ENCODE measurements at places on chromosomes 1 and 21. TPM values are rescaled to one million over a fixed set of nuclear protein-coding genes. Genes with fewer than 3 reads are reported as not detected.

TDRD10 gene
- not detected for total RNA-seq

GUCA2A gene
- total RNA-seq, result not detected

DNA sequence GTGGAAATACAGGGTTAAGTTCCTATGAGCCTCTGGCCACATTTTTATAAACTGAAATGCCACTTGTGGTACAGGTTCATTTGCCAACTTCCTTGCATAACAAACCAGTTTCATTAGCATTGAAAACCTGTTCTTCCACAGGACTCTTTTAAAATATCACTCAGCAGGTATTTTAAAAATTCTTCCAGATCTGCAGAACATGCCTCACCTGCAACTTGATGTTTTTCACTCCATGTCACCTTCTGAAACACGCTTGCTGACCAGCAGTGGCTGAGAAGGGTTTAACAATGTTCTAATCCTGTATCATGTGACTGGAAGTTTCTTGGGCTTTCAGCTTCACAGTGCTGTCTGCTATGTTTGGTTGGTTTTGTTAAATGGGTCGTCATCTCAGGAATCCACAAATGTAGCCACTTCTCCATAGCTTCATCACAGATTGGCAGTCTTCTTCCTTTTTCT is 17.6 kb upstream of the CBR3 start:
- no peaks in the 10 kb centered on the region for H3K36me3 ChIP-seq
- H3K27ac ChIP-seq, result no peak overlapping the region
- DNase-seq, result no peak
- H3K4me1 ChIP-seq, result peaks cover 10% of the 10 kb centered on the region
- H3K4me3 ChIP-seq, result no peak overlapping the region

DNA sequence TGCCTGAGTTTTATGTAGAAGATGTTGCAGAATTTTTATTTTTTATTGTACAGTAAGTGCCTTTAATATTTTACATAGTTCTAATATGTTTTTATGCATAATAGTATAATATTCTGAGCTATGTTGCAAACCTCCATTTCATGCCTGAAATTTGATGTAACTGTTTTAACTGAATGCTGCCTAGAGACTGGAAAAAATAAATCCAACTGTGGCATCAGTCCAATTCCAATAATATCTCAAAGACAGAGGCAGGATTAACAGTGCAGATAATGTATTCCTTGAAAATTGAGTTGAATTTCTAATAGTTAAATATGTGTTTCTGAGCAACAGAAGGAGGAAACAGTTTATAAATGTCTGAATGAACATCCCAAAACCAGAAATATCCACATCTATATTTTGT is 61.1 kb upstream of the KIF1B start:
- H3K27ac ChIP-seq, result no peak overlapping the region
- no peak for DNase-seq
- H3K4me1 ChIP-seq, result no peaks in the 10 kb centered on the region
- H3K4me3 ChIP-seq, result no peak overlapping the region
- peaks cover 6% of the 10 kb centered on the region for H3K36me3 ChIP-seq

GRCh38 chr1:37474697-37475379 is 458 bp downstream of the ZC3H12A start:
- peak overlapping the region; percentile 82 for H3K4me3 ChIP-seq
- peaks cover 34% of the 10 kb centered on the region for H3K27me3 ChIP-seq
- H3K27ac ChIP-seq, result no peak overlapping the region
- no peak for DNase-seq

DNA sequence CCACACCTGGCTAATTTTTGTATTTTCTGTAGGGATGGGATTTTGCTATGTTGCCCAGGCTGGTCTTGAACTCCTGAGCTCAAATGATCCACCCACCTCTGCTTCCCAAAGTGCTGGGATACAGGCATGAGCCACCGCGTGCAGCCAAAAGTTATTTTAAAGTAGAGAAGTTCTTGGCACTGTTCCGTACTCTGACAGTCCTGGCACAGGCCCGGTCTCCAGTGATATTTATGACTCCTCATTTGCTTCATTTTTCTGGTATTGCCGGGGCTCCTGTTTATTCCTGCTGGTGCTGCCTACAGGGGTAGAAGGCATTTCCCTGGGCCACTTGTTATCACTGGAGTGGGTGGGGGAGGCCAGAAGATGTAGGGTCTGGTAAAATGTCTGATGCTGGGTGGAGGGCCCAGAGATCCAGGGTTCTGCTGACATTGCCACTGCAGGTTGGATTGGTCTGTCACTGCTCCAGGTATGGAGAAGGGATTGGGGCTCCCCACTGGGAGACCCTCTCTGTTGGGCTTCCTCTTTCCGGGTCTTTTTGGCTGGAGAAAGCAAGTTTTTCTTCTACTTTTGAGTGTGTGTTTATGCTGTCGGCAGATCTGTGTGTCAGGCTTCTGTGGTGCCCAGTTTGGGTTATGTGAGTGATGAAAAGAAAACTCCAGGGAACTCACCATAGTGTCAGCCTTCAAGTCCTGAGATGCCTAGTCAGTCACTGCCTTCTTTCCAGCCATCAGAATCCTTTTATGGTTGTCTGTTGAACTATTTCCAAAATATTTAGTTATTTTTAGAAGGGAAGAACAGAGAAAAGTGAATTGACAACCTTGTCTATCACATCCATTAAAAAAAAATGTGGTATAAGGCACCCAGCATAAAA is 4.5 kb downstream of the MROH7 start:
- no peak overlapping the region for H3K4me3 ChIP-seq
- H3K36me3 ChIP-seq, result peaks cover 5% of the 10 kb centered on the region
- peaks cover 8% of the 10 kb centered on the region for H3K27me3 ChIP-seq
- H3K27ac ChIP-seq, result no peak overlapping the region
- no peak for DNase-seq

DNA sequence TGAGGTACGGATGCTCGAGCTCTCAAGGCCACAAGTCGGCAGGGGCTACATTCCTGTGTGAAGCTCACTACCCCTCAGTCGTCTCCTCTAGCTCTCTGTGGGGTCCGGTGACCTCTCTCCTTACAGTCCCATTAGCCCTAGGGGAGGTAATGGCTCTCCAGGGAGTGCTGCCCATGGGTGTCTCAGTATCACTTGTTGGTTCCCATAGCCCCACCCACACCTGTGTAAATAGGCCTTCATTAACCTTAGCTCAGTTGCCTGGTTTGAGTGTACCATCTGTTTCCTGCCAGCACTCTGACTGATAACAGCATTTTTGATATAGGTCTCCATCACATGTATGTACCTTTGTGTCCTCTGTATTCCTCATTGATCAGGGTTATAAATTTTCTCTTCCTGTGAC is 133.2 kb upstream of the KCNJ15 start:
- H3K27me3 ChIP-seq, result peaks cover 6% of the 10 kb centered on the region
- DNase-seq, result no peak
- H3K27ac ChIP-seq, result no peak overlapping the region

DNA sequence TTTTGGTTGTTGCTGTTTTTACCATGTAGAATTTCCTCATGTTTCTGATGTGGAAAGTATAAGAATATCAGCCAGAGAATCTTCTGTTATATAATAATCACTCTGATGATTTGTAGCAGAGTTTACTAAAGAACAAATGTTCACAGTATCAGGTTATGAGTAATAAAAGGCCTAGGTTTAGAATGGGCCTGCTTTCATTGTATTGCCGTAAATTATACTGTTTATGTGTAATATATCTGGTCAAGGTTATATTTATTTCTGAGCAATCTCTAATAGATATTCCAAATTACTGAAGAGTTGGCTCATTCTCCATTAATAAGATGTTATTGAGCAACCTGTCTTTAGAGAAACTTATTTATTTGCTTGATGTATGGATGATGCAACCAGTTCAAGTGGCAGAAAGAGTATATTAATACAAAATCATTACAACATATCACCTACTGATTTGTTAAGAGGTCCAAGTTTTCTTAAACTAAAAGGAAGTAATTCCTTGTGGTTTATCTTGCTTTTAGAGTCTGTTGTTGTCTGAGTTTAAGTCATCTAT is 649.4 kb upstream of the CXADR start:
- no peaks in the 10 kb centered on the region for H3K27me3 ChIP-seq
- no peaks in the 10 kb centered on the region for H3K36me3 ChIP-seq
- no peak overlapping the region for H3K27ac ChIP-seq
- no peaks in the 10 kb centered on the region for H3K4me1 ChIP-seq
- no peak overlapping the region for H3K4me3 ChIP-seq

- H3K27ac ChIP-seq, result no peak overlapping the region
- no peak overlapping the region for H3K4me3 ChIP-seq
- H3K4me1 ChIP-seq, result no peaks in the 10 kb centered on the region
- H3K27me3 ChIP-seq, result peaks cover 22% of the 10 kb centered on the region
These were observed 3.5 kb upstream of the TTC22 start for GRCh38 chr1:54804471-54805132.

Data from neural crest cell (in vitro differentiated cells).